ENCODE measurements at places on chromosomes 2 and 18. TPM values are rescaled to one million over a fixed set of nuclear protein-coding genes. Genes with fewer than 3 reads are reported as not detected.

The C2orf42 gene
- 13.1 TPM for total RNA-seq

The SERPINB7 gene
- total RNA-seq = not detected

GRCh38 chr2:187994464-187995331 lies 297.0 kb upstream of the GULP1 start:
- no peak for DNase-seq
- H3K4me3 ChIP-seq = no peak overlapping the region
- H3K36me3 ChIP-seq = no peaks in the 10 kb centered on the region
- no peak overlapping the region for H3K27ac ChIP-seq
- no peaks in the 10 kb centered on the region for H3K4me1 ChIP-seq
- H3K27me3 ChIP-seq = no peaks in the 10 kb centered on the region

DNA sequence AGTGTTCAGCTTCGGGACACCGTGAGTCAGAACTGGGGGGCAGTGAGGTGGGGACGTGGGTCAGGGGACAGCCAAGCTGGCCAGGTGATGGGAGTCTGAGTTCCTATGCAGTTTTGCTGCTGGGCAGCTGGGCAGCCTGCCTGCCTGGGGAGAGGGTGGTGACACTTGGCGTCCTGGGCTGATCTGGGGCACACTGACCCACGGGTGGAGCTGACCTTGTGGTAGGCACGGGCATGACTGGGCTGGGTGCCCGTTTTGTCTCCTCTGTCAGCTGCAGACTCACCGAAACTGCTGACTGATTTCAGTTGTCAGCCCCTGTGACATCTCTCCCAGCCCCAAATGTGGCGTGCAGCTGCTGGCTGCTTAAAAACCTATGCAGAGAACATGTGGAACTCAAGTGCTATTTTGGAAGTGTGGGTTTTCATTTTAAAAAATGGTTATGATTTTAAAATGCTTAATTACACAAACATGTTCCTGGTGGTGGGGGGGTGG lies 32.6 kb upstream of the E2F6 start:
- H3K4me1 ChIP-seq = no peaks in the 10 kb centered on the region
- DNase-seq = no peak
- no peak overlapping the region for H3K4me3 ChIP-seq
- no peaks in the 10 kb centered on the region for H3K27me3 ChIP-seq

GRCh38 chr2:172013396-172013795 lies 13.6 kb downstream of the METAP1D start:
- H3K36me3 ChIP-seq = no peaks in the 10 kb centered on the region
- H3K27ac ChIP-seq = no peak overlapping the region
- H3K27me3 ChIP-seq = no peaks in the 10 kb centered on the region
- H3K4me1 ChIP-seq = no peaks in the 10 kb centered on the region
- DNase-seq = no peak

- no peaks in the 10 kb centered on the region for H3K4me1 ChIP-seq
- no peaks in the 10 kb centered on the region for H3K36me3 ChIP-seq
- H3K4me3 ChIP-seq = no peak overlapping the region
- H3K27ac ChIP-seq = no peak overlapping the region
- H3K27me3 ChIP-seq = no peaks in the 10 kb centered on the region
These were observed 29.0 kb downstream of the SLC1A4 start for GRCh38 chr2:65018141-65018582.

DNA sequence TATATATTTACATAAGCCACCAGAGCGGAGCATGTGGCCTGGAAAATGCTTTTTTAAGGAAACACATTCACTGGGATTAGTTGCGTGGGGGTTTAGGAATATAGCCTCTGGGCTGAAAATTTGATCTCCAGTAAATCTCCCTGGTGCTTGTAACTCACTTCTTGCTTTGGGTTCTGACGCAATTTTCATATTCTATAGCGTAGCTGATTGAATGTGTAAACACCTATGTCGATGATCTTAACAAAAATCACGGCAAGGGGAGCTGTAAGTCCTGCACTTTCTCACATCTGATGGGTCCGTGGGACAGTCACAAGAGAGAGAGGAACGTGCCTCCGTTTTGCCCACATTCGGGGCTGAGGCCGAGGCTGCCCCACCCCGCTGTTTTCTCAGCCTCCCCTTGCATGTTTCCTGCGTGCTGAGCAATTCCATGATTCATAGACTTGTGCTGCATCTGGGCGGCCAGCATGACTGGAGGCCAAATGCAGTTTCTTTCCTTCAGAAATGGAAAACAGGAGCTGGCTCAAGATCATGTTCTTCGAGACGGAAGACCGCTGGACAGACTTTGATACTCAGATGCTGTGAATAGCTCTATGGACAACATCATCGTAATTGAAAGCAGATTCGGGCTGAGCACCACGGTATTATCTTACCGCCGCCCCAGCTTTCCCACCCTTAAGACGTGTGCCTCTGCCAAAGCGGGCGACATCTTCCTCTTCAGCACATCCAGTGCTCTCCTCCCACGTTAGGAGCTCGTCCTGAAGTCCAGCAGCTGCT lies 109.2 kb downstream of the TMEM18 start:
- no peak overlapping the region for H3K4me3 ChIP-seq
- no peaks in the 10 kb centered on the region for H3K27me3 ChIP-seq
- no peak for DNase-seq
- no peaks in the 10 kb centered on the region for H3K4me1 ChIP-seq

DNA sequence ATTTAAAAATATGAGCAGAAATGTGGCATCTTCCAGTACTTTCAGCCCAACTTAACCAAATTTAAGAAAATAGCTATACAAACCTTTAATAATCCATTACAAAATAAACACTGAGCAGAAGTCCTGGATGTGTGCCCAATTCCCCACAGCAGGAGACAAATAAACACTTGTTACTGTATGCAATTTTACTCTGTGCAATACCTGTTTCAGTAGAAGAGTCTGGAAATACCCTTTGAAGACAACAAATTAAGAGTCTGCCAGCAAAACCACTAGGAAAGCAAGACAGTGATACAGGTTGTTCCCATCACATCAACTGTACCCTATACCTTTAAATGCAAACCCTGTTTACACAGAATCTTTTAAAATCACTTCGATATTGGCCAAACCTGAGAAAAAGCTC lies 41.4 kb upstream of the RNU4ATAC start:
- H3K4me3 ChIP-seq = no peak overlapping the region
- no peaks in the 10 kb centered on the region for H3K27me3 ChIP-seq
- no peaks in the 10 kb centered on the region for H3K36me3 ChIP-seq
- H3K4me1 ChIP-seq = peaks cover 4% of the 10 kb centered on the region

DNA sequence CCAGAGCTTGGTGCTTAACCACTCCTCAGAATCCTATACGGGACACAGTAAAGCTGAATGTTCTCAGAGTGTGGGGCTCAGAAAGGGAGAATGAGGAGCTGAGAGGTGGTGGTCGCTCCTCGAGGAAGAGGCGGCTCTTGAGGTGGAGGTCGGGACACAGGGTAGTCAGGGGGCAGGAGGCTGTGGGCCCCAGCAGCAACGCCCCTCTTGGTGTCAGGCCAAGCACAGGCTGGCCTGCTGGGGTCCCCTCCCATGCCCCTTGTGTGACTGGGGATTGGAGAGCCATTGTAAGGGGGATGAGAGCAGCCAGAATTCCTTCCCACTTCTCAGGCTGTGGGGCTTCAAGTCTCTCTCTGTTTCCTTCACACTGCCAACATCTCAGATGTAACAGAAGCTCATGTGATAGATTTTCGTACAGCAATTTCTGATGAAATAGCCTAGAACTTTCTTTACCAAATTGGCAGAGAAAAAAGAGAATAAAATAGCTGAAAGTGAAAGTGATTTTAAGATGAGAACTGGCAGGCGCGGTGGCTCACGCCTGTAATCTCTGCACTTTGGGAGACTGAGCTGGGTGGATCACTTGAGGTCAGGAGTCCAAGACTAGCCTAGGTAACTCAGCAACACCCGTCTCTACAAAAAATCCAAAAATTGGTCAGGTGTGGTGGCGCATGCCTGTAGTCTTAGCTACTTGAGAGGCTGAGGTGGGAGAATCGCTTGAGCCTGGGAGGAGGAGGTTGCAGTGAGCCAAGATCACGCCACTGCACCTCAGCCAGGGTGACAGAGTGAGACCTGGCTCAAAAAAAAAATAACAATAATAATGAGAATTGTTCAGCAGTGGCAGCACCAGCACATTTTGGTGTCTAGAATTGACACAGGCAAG lies 61.1 kb upstream of the RPL31 start:
- H3K27me3 ChIP-seq = no peaks in the 10 kb centered on the region
- no peak for DNase-seq
- H3K4me3 ChIP-seq = no peak overlapping the region
- no peaks in the 10 kb centered on the region for H3K36me3 ChIP-seq
- H3K27ac ChIP-seq = no peak overlapping the region

DNA sequence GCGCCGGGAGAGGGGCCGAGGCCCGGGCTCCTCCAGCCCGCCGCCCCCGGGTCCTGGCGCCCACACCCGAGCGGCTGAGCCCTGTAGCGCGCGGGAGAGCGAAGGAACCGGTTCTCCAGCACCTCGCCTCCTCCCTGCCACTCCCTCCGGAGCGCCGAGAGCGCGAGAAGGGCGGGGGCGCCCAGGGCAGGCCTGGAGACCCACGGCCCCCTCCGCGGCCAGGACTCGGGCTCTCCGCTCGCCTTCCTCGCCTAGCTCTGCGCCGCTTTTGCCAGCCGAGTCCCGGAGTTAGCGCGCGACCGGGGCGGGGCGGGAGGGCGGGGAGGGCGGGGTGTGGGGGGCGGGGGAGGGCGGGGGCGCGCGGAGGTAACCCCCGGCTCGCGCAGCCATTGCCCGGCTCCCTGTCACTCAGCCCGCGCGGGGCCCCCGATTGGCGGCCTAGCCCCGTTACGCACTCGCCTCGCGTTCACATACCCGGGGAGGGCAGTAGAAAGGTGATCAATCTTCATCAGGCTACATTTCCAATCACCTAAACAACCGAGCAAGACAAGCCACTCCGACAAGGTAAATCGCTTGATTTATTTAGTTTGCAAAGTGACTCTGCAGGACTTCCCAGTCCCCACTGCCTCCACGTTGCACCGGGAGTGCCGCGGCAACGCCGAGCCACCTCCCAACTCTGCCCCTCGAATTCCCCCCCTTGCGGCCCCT lies at the start of gene OTX1:
Gene OTX1 (plus strand): TSS at position 497 of the 708 bp plus-strand sequence. CDS start 2,161 bp downstream, outside the sequence.
- no peak within 1 kb of the TSS for H3K27ac ChIP-seq
- peak; percentile 39 for DNase-seq
- H3K4me1 ChIP-seq = peaks cover 25% of the 10 kb centered on the region
- peaks cover 71% of the 10 kb centered on the region for H3K27me3 ChIP-seq
- H3K4me3 ChIP-seq = peak within 1 kb of the TSS; percentile 8

The TFCP2L1 gene
- not detected for total RNA-seq

- H3K27me3 ChIP-seq = no peaks in the 10 kb centered on the region
- H3K4me3 ChIP-seq = no peak overlapping the region
- no peak for DNase-seq
- H3K4me1 ChIP-seq = peaks cover 5% of the 10 kb centered on the region
- no peak overlapping the region for H3K27ac ChIP-seq
These were observed 33.6 kb downstream of the TTC32 start for GRCh38 chr2:19868224-19868623.

GRCh38 chr2:238313289-238313990 lies 6.9 kb upstream of the TRAF3IP1 start:
- no peaks in the 10 kb centered on the region for H3K4me1 ChIP-seq
- no peaks in the 10 kb centered on the region for H3K36me3 ChIP-seq
- no peak overlapping the region for H3K4me3 ChIP-seq
- H3K27me3 ChIP-seq = peaks cover 2% of the 10 kb centered on the region

GRCh38 chr2:120769076-120769786 lies 33.6 kb downstream of the GLI2 start:
- peaks cover 15% of the 10 kb centered on the region for H3K4me1 ChIP-seq
- H3K27me3 ChIP-seq = no peaks in the 10 kb centered on the region
- no peak overlapping the region for H3K4me3 ChIP-seq
- DNase-seq = no peak

GRCh38 chr2:173216051-173216450 lies 138.6 kb upstream of the CDCA7 start:
- DNase-seq = no peak
- H3K27me3 ChIP-seq = no peaks in the 10 kb centered on the region
- H3K4me1 ChIP-seq = no peaks in the 10 kb centered on the region

The ARMC9 gene
- total RNA-seq = 19.3 TPM

- no peaks in the 10 kb centered on the region for H3K36me3 ChIP-seq
- H3K4me1 ChIP-seq = peaks cover 9% of the 10 kb centered on the region
- DNase-seq = no peak
These were observed 87.6 kb downstream of the ACKR3 start for GRCh38 chr2:236657215-236657614.

The IL36G gene
- not detected for total RNA-seq

The SRD5A2 gene
- not detected for total RNA-seq

DNA sequence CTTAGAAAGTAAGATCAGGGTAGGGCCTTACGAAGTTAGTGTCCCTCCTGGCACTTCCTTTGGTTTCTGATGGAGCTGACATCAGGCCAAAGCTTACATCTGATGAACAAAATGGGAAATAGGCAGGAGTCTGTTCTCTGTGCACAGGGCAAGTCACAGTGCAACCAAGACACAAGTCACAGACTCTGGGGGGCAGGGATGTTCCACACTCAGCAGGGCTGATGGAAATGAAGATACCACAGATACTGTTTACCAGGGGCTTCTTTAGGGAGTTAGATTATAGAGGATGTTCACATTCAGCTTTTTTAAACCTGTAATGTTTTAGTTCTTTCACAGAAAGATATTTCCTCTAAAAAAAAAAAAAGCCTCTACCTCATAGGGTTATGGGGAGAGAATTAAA lies 106.2 kb upstream of the EPC2 start:
- H3K36me3 ChIP-seq = no peaks in the 10 kb centered on the region
- H3K27ac ChIP-seq = no peak overlapping the region
- DNase-seq = no peak
- H3K27me3 ChIP-seq = peaks cover 2% of the 10 kb centered on the region
- no peak overlapping the region for H3K4me3 ChIP-seq

- no peak for DNase-seq
- H3K36me3 ChIP-seq = no peaks in the 10 kb centered on the region
- no peaks in the 10 kb centered on the region for H3K4me1 ChIP-seq
- no peak overlapping the region for H3K4me3 ChIP-seq
- no peaks in the 10 kb centered on the region for H3K27me3 ChIP-seq
- no peak overlapping the region for H3K27ac ChIP-seq
These were observed 299.1 kb downstream of the NRXN1 start for GRCh38 chr2:50732796-50733195.

The STK17B gene
- total RNA-seq = 12.4 TPM

DNA sequence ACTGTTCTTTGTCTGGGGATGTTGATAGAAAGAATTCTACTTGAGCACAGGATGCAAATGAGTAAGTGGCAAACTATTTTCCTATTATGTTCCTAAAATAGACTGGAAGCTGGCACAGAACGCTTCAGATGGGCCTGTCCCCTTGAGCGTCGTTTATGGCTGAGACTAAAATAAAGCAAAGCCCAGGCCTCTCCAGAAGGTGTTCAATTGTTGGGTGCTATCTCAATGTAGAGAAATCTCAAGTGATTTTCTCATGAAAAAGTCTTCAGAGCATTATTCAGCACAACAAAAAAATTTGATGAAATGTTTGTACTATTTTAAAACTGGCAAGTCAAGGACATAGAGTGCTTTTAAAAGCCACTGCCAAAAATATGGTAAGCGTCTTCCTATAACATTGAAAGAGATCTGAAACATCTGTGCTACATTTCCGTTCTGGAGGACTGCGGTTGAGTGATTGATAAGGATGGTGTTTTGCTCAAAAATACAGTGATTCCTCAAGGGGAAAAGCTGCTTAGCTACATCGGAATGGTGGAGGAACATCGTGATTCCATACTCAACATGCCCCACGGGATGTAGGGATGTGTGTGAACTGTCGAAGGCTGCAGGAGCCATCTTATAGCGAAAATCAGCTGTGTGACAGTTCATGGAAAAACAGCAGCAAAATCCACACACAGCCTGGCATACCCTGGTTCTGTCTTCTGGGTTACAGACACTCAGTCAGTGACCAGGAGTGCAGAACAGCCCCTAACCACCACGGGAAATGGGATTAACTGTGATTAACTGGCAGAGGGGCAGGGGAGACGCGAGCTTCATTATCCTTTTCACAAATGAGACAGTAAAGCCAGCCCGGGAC lies 10.4 kb upstream of the LRRFIP1 start:
- H3K36me3 ChIP-seq = no peaks in the 10 kb centered on the region
- DNase-seq = peak; percentile 91
- H3K4me1 ChIP-seq = peaks cover 54% of the 10 kb centered on the region
- no peak overlapping the region for H3K4me3 ChIP-seq
- H3K27ac ChIP-seq = peak overlapping the region; percentile 99
